Activated CD4-positive, alpha-beta T cell treated with anti-CD3 and anti-CD28 coated beads, Interleukin-2, amount 10 ng/mL, durations not matched to agents 7 days and 5 days (primary cell): ENCODE measurements at places on chromosomes 12 and 14. TPM values are rescaled to one million over a fixed set of nuclear protein-coding genes. Genes with fewer than 3 reads are reported as not detected.

- no peak for DNase-seq
These were observed 9.7 kb downstream of the MLXIP start for GRCh38 chr12:122088179-122088810.

GRCh38 chr12:6199531-6200255 is 507 bp upstream of the CD9 start:
- DNase-seq: no peak

The EPS8 gene
- 2.4 TPM for total RNA-seq

DNA sequence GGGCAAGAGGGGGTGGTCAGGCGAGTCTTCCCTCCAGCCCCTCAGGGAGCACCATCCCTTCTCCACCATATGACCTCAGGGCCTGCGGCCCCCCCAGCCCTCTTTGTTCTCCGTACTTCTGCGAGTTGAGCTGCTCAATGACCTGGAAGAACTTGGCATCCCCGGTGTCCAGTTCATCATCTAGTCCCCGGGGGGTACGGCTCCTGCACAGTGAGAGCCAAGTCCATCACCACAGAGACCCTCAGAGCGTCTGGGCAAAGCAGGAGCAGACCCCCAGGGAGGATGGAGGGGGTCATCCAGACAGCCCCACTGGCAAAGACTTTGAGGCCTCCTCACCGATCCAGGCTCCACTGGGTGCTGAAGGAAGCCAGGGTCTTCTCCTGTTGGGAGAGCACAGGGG is 8.9 kb downstream of the ADCY4 start:
- DNase-seq: no peak

GRCh38 chr14:53093206-53093605 is 59.9 kb downstream of the DDHD1 start:
- DNase-seq: no peak

DNA sequence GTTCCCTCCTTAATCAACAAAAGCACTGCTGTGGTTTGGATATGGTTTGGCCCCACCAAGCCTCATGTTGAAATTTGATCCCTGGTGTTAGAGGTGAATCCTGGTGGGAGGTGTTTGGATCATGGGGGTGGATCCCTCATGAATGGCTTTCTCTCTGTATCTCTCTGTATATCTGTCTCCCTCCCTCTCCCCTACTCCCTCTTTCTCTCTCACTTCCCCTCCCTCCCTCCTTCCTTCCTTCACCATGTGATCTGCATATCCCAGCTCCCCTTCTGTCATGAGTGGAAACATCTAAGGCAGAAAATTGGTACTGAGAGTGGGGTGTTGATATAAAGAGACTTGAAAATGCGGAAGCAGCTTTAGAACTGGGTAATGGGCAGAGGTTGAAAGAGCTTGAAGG is 5.2 kb downstream of the GSKIP start:
- DNase-seq: no peak

GRCh38 chr14:103641161-103641560 is 12.2 kb downstream of the KLC1 start:
- no peak for DNase-seq
